ENCODE measurements at places on chromosomes 16 and 17.
A peak's percentile ranks its signal among the peaks of the same experiment; 100 is the strongest.

GRCh38 chr16:86601356-86601755 lies 23.0 kb downstream of the FOXL1 start:
- no peak for DNase-seq

DNA sequence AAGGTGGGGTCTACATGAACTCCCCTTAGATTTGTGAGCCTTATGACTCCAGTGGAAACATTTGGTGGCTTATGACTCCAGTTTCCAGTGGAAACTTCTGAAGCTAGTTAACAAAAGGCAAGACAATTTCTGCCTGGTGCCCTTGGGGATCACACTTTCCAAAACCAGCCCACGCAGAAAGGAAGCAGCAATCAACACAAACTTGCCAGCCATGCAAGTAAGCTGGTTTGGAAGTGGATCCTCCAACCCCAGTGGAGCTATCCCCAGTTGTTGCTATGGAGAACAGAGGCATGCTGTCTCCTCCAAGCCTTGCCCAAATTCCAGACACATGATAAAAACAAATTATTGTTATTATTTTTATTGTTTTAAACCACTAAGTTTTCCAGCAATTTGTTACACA lies 130.9 kb downstream of the CDH11 start:
- DNase-seq: no peak

GRCh38 chr16:7313170-7313569 lies 19.5 kb upstream of the RBFOX1 start:
- DNase-seq: no peak

DNA sequence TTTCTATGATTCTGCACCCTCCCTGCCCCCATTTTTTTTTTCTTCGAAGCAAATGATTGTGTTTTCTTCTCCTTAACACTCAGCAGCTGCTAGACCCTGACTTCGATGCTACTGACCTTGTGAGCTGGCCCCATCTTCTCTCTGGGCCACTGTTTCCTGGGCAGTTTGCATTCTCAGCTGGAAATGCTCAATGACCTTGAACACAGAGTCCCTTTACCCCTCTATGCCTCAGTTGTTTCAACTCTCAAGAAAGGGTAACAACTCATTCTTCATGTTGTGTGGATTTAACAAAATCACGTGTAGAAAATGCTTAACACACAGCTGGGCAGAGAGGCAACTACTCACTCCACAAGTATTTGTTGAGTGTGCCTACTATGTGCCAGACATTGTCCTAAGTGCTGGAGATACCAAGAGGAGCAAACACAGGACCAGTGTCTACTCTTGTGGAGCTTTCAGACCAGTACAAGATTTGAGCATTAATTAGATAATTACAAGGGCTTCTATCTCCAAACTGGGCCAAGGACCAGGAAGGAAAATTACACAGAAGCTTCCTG lies 66.2 kb downstream of the IQCK start:
- no peak for DNase-seq

DNA sequence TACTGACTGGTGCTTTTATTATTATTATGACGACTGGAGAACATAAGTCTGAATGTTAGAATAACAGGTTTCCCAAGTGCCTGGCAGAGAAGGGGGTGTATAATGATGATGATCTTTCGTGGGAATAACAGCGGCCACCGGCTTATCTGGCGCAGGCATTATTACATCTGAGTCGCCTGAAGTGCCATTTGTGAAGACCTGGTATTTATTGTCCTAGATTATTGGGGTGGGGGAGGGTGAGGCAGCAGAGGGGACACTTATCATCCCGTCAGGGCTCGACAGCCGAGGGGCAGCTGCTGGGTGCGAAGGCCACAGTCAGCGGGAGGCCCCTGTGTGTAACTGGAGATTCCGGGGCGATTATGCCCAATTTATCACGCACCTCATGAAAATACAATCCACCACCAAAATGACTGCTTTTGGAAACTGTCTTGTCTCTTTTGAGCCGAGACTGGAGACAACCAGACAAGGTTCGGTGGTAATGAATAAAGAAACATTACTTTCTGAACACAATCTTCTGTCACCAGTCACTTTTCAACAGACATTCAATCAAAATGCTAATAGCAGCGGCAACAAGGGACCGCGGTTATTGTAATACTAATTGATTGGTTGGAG lies 199.3 kb downstream of the CCDC182 start:
- DNase-seq: no peak

DNA sequence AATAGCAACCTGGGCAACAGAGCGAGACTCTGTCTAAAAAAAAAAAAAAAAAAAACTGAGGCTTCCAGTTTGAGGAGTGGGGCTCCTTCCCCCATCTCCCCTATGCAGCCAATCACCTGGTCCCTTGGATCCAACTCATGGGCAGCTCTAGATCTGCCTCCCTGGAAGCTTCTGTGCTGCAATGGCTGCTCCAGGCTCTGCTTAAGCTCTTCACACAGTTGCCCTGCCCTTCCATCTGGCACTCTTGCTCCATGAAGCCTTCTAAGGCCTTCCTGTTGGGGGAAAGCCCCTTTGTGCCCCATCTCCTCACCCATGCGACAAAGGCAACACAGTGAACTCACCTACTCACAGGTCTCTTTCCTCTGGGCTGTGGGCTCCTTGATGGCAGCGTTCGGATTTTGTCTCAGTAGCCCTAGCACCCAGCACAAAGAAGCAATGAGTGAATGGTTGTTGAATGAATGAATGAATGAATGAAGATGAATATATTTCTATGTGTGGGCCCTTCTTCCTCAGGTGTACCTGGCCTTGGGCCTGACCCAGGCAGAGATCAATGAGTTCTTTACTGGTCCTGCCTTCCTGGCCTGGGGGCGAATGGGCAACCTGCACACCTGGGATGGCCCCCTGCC lies 1.9 kb downstream of the NAGLU start:
- DNase-seq: no peak

DNA sequence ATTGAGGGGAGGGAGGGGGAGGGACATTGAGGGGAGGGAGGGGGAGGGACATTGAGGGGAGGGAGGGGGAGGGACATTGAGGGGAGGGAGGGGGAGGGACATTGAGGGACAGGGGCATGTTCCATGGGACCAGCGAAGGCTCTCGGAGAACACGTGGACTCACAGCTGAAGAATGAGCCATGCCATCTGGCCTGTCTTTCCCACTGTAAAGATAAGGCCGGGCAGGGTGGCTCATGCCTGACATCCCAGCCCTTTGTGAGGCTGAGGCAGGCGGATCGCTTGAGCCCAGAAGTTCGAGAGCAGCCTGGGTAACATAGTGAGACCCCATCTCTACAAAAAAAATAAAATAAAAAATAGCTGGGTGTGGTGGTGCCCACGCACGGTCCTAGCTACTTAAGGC lies 32.5 kb downstream of the RPH3AL start:
- no peak for DNase-seq

DNA sequence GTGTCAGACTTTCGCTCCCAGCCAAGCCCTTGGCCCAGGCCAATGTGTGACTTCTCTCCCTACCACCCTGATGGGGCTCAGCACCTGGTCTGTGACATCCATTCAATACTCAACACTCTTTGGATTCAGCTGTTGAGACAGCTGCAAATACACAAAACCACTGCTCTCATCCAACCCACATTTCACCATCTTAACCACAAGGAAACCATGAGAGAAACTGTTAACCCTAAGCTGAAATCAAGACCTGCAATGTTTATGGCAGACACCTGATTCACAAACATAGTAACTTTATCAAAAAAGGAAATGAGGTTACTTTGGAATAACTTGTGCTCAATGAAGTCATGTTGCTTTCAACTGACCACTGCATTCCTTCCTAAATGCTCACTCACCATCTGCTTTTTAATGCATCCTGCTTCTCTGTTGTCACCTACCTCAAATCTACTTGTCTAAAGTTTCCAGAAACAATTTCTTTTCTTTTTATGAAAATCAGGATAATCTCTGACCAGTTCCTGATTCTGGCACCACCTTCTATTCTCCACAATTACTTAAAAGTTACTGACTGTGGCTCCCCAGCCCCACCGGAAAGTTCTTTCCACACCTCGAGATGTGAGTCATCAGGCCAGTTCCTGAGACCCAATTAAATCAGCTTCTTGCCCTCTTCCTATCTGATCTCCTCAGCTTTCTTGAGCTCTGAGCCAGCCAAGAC lies 88.2 kb downstream of the NOG start:
- no peak for DNase-seq

DNA sequence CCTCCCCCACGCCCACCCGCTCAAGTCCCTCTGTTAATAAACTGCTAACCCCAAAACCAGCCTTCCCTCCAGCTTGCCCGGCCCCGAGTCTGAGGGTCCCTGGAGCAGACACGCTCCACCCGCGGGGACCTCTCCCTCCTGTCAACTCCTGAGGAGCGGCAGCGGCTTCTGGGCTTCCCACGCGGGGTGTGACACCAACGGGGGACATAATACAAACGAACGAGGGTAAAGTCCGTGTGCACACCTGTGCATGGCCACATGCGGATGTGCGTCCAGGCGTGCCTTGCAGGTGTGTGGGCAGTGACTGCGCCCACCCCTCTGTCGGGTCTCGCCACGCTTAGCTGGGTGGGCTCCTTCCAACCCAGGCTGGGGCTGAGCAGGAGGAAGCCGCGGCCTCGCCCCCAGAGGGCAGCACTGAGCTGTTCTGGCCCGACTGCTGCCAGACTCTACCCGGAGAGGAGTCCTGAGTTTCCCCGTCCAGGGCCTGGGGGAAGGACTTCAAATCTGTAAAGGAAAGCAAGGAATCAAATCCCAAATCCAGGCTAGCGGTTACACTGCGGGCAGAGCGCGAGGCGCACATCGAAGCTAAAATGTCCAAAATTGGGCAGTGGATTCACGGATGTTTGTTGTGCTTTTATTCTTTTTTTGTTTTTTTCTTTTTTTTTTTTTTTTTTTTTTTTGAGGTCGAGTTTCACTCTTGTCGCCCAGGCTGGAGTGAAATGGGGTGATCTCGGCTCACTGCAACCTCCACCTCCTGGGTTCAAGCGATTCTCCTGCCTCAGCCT lies 24.2 kb upstream of the KRT17 start:
- peak; percentile 55 for DNase-seq

DNA sequence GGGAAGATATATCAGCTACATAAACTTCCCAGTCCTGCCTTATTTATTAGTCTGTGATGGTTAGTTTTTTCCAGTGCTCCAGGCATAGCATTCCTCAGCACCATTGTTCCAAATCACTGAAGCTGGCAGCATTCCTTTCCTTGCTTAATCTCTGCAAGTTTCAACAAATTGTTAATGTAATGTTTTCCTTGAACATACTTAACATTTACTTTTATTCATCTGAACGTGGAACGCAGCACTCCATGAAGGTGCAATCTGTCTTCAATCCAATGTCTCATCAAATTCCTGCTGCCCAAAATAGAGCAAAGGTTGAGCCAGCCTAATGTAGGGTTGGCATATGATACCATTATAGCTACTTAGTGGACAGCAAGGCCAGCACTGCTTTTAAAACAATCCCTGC lies 441.1 kb upstream of the RBFOX1 start:
- no peak for DNase-seq
